ENCODE measurements at places on chromosomes 16 and 17.

- DNase-seq, result peak; percentile 57
Observed at GRCh38 chr16:78122774-78123315, 23.4 kb downstream of the WWOX start.

GRCh38 chr17:8046929-8047768, 8.3 kb downstream of the ALOX15B start:
- no peak for DNase-seq

GRCh38 chr16:86127366-86127765, 228.4 kb downstream of the IRF8 start:
- DNase-seq, result no peak

DNA sequence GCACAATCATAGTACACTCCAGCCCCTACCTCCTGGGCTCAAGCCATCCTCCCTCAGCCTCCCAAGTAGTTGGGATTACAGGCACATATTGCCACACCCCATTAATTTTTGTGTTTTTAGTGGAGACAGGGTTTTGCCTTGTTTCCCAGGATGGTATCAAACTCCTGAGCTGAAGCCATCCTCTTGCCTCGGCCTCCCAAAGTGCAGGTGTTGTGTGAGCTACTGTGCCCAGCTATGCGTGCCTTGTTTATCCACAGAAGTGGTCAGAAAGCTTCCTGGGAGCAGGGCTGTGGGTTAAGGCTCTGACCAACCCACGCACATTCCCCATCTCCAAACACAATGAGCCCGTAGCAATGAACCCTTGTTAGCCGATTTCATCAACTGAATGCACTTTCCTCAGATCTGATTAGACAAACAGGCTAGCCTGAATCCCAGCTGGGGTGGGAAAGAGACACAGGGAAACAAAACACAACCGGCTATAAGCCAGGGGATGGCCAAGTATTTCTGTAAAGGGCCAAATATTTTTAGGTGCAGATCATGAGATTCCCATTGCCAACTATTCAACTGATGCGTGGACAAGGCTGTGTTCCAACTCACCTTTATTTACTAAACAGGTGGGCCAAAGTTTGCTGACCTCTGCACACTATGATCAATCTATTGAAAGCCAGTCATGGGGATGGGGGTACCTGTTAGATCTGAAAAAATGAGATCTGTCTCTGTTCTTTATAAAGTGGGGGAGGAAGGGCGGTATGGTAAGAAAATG, 193.6 kb downstream of the CPPED1 start:
- peak; percentile 23 for DNase-seq

DNA sequence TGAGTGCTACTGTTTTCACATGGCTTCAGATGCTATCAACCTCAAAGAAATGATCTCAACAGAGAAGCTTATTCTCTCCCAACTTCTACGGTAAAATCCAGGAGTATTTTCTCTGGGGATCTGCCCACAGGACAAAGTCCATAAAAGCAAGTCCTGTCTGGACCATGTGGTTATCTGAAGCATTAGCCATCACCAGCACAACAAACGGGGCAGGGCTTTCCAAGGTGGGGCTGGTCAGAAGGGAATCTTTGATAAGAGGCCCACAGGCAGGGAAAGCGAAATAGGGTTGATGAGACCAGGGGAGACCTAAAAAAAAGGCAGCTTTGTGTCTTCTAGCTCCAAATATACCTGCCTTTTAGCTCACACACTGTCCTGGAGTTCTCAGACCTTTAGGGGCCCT, 38.7 kb upstream of the CACNG3 start:
- DNase-seq, result no peak

DNA sequence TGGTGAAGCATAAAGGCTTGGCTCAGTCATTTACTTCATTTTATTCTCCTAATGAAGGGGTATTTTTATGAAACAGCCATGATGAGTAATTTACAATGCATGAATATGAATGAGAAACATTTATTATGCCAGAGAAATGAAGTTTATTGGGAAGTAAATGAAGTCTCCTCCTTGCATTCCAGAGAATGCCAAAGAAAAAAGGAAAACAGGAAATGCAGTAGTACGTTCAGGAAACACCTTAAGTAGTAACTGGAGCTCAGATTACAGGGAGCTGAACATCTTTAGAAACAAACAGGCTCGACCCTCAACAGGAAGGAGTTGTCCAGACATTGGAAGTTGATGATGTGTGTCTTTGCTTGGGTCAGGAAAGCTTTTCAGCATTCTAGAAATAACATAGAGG, 4.6 kb downstream of the KRT34 start:
- no peak for DNase-seq

GRCh38 chr16:8730335-8730915, 56.0 kb downstream of the ABAT start:
- no peak for DNase-seq

DNA sequence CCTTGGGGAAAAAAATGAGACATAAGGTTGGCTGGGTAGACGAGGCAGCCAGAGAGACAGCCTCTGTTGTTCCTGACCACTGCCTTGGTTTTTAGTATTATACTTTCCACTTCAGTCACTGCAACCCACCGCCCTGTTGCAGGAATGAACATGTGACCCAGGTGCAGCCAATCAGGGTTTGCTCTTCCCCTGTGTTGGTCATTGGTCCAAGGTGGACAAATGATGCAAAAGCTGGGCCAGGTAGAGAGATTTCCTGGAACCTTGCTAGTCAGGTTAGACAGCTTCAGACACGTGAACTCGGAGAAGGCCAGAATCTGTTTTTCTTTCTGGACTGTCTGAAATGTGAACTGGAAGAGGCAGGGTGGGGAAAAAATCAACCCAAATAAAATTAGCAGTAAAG, 452.4 kb upstream of the RBFOX1 start:
- DNase-seq, result no peak

DNA sequence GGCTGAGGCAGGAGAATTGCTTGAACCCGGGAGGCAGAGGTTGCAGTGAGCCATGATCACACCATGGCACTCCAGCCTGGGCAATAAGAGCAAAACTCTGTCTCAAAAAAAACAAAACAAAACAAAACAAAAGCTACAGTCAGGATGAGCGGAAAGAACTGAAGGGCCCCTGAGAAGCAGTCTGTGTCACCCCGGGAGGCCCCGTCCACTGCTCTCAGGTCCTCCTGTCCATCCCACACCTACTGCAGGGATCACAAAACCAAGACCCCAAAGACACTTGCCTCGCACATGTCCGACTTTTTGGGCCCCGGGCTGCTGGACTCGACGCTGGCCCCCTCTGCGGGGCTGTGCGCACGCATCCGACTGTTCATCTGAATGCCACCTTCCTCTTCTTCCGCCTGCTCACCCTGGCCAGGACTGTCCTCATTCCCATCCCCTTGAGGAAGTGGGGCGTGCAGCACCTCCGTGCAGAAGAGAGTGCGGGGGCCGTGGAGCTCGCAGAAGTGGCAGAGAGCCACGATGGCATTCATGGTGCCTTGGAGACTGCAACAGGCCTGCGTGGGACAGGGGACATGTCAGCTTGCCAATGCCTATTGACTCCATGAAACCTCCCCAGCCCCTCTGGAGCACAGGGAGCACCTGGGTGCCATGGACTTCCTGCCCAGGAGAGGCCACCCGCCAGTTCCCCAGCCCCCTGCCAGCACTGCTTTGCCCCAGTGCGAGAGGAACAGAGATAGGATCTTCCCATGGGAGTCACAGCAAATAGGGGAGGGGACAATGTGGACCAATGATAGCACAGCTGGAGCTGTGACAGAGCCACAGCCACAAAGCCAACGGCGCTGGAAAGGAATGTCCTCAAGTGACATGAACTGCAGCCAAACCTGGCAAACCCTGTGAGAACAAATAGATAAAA, 9.1 kb downstream of the FLCN start:
- DNase-seq, result no peak

DNA sequence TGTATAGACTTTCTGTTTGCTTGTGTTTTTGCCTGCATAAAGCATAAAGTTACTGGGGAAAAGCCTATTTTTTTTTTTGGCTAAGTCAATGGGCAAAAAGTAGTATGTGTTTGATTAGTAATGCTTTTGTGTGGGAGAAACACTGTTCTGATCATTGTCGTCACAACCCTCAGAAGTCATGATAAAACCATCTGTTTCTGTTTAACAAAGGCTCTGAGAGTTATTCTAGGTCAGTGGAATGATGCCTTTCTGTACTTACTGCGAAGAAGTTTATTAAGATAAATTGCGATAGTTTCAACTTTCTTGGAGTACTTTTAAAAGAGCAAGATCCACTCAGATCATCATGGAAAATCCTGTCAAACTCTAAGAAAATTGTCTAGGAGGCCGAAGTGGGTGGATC, 80.9 kb downstream of the PRKCA start:
- no peak for DNase-seq

DNA sequence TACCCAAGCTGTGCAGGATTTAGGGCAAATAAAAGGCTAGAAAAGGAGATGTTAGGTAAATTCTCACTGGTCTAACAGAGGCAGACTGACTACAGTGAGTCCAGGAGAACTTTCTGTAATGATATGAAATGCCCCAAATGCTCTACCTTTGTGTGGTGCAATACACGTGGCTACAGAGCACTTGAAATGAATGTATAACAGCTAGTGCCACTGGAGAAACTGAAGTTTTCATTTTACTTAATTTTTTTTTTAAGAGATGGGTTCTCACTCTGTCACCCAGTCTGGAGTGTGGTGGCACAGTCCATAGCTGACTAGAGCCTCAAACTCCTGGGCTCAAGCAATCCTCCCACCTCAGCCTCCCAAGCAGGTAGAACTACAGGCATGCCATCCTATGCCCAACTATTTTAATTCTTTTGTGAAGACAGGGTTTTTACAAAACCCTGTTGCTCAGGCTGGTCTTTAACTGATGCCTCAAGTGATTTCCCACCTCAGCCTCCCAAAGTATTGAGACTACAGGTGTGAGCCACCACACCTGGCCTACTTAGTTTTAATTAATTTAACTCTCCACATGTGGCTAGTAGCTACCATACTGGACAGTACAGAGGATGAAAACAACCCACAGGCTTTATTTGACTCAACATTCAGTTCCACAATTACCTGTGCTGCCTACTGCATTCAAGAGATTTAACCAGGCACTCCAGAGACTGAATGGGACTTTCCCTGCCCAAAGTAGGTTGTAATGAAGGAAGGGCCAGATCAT, 84.8 kb upstream of the PLEKHM1 start:
- DNase-seq, result no peak

DNA sequence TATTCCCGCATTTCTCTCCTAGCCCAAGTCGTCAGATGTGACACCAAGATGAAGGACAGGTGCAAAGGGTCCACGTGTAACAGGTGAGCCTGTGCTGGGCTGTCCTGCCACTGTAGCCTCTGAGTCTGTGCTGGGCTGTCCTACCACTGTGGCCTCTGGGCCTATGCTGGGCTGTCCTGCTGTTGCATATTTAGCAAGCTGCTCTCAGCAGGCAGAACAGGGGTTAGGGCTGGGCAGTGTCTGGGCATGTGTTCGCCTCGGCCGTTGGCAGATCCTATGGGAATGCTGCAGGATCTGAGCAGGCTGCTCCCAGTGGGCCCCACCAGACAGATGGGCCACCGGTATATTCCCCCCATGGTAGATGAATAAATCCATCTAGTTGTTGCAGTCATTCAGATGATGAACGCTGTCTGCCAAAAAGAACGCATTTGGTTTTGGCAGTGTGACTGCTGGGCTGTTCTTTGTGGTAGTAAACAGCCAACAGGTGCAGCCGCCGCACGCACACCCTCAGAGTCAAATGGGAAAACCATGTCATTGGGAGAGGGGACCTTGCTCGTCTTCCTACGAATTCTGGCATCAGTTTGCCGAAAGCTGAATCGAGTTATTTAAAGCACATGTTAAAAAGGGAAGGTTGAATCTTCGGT, 49.2 kb downstream of the CRISPLD2 start:
- no peak for DNase-seq

All from RCC 7860 (cell line).